CD14-positive monocyte (primary cell): ENCODE measurements at places on chromosomes 12 and 14.

DNA sequence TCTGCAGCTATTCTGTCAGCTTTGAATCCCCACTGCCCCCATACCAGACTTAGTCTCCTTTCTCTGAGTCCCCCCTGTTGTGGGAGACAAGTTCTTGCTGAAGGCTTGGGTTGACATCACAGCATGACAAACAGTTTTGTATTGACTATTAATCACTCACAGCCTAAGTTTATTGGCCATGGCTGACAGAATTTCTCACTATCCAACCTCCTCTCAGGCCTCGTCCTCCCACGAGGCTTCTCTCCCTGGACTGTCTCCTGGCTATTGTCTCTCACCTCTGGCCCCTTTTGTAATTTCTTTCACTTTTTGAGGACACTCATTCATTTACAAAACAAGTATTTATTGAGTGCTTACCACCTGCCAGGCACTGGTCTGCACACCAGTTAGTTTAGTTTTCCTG, 35.2 kb upstream of the DCD start:
- no peak for DNase-seq

DNA sequence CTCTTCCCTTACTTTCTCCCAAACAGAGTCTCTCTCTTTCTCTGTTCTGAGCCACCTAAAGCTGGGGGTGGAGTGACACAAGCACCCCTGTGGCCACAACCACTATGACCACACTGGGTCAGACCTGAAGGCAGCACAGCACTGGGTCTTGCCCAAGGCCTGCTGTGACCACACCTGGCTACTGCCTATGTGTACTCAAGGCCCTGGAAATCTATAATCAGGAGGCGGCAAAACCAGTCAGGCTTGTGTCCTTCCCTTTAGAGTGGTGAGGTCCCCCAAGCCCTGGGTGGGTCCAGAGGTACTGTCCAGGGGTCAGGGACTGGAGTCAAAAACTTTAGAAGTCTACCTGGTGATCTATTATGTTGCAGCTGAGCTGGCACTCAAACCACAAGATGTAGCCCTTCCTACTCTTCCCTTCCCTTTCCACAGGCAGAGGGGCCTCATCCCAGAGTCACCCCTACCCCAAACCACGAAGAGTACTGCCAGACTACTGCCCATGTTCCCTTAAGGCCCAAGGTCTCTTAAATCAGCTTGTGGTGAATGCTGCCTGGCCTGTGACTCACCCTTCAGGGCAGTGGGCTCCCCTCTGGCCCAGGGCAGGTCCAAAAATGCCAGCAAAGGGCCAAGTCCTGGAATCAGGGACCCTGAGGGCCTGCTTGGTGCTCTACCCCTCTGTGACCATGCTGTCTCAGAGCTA, 179.8 kb upstream of the DYRK2 start:
- DNase-seq: no peak

DNA sequence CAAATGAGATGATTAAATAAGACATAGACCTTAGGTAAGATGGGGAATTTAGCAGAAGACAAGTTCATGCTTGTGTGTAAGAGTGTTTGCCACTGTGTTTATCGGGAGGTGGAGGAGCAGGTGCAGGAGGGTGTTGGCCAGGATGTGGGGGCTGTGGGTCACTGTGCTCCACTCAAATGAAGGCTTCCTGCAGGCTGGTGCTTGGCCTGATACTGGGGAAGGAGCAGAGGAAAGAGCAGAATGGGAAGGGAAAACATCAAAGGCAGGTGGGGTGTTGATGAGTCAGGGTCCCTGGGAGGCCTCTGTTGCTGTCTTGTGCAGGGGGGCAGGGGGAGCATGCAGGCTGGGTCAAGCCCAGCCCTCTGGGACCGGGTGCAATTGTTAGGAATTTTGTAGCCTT, 126.5 kb downstream of the TSPAN9 start:
- DNase-seq: no peak

DNA sequence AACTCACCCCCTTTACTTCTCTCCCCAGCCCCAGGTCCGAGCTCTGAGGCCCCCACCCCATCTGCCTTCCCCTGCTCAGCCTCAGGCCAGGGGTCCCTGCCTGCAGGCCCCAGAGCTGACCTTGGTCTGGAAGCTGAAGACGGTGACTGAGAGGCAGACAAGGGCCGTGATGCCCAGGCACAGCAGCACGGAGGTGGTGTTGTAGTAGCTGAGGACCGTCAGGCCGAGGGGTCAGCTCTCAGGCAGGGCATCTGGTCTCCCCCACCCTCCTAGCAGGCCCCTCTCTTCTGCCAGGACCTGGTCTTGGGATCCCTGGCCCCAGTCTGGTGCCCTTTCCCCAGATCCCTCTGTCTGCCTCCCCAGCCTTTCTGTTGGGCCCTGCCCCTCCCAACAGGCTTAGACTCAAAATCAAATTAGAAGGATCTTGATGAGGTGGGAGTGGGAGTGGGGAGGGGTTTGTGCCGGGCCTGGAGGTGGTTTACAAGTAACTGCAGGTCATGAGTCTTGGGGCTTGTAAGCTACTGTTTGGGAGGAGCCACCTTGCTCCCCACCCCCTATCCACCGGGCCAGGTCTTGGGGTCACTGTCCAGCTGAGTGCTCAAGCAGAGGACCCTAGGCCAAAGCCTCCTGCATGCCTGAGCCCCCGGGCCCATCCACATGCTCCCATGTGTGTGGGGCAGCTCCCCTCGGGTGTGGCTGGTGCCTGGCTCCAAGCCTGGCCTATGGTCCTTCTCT, 14.2 kb downstream of the FAIM2 start:
- no peak for DNase-seq

- no peak for DNase-seq
Measured at GRCh38 chr12:60930151-60930550, 1330.1 kb upstream of the USP15 start.

- no peak for DNase-seq
Measured at GRCh38 chr12:67671892-67672291, 23.3 kb downstream of the DYRK2 start.

DNA sequence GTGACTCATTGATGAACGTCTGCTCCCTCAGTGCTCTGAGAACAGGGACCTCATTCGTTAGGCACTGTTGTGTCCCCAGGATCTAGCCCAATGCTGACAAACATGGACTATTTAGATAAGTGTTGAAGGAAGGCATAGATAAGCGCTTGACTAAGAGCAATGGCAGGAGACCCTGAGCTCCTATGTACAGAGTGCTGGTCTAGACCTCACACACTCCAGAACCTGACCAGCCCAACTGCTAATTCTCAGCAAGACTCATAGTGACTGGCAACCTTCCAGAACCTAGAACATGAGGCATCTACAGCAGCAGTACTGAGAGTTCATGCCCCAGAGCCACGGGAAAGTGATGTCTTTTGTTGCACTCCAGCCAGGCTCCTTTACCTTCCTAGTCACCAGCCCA, 69.2 kb downstream of the CRACR2A start:
- DNase-seq: no peak

DNA sequence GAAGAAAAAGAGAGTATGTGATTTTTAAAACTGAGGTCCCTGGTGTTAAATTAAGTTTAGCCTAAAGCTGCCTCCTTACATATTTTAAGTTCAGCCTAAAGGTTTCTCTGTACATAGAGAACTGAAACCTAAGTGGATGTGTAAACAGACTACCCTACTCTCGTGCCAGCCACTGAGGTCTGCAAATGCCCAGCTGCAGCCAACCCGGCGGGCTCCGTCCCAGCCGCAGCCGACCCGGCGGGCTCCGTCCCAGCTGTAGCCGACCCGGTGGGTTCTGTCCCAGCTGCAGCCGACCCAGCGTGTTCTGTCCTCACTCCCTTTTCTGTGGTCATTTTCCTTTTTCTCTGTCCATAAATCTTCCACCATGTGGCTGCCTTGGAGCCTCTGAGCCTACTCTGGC, 97.2 kb upstream of the SFSWAP start:
- DNase-seq: no peak

DNA sequence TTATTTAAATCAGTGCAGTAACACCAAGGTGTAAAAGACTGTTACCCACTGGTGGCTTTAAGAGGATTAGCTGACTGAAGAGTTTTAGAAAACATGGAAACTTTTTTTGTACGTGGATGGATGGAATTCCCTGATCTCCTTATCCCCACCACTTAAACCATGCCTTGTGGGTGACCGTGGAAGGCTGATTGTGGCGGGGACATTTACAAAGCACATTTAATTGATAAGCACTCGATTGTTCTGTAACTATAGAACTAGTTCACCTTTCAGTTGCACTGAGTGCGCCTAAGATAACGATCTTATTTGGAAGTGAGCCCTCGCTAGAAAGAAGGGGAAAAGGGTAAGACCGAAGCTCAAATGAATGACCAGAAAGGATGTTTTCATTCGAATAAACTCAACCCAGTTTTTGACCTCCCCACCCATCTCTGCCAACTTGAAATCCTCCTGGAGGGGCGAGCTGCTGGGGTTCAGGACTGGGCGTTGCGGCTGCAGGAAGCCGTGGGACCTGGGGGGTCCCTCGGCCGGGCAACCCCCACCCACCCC, 688 bp upstream of the RASSF3 start:
- DNase-seq: no peak
